ENCODE measurements at places on chromosomes 3 and 15.

DNA sequence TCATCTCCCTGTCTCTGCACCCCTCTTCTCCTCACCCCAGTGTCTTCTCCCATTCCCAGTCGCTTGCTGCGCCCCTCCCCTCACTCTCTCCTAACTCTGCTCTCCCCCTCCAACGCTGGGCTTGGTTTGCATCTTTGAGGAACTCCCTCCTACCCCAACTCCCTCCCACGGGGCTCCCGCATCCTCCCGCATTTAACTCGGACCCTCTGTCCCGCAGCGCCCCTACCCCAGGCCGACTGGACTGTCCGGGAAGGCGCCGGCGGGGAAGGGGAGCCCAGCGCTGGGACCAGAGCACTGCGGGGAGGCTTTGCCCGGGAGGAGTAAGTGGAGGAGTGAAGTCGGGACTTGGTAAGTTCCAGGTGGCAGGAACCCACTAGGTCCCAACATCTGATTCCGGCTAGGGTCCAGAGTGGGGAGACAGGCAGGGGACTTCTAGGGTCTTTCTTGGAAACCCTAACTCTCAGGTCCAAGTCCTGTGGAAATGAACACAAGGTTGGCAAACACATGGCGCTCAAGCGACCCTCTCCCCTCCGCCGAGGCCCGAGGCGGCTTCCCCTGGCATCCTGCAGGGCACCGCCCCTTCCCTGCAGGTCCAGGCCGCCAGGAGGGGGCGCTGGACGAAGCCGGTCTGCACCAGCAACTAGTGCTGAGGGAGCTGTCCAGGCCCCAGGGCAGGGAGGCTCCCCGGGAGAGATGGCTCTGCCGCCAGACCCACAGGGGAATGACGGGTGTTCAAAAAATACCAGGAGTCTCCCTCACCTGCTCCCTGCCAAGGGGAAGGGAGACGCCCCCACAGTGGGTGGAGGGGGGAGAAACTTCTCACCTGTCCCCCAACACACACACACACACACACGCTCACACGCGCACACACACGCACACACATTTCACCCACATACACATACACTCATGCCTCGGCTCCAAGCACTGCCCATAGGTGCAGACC, 53.2 kb downstream of the LHFPL4 start:
- peak; percentile 50 for DNase-seq

- no peak for DNase-seq
These were observed 400.0 kb downstream of the ROBO1 start for GRCh38 chr3:79367803-79368202.

GRCh38 chr3:72690629-72691028, 157.6 kb downstream of the SHQ1 start:
- DNase-seq: no peak

GRCh38 chr3:131216801-131217200, 164.8 kb upstream of the NUDT16 start:
- no peak for DNase-seq

DNA sequence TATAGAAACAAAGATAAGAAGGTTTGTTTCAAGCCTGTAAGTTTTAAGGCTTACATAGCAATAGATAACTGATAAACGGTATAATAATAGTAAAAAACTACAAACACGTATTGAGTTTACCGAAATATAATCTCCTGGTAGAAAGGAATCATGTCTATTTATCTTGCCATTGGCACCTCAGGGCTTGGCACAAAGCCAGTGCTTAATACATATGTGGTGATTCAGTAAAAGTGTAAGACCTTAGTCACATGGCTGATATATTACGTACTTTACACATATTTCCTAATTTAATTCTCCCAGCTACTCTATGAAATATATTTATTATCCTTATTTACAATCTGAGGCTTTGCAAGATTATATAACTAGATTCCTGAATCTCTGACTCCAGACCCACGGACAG, 32.0 kb upstream of the SLCO3A1 start:
- DNase-seq: no peak

- no peak for DNase-seq
These were observed 496.6 kb upstream of the SGO1 start for GRCh38 chr3:20682573-20682972.

DNA sequence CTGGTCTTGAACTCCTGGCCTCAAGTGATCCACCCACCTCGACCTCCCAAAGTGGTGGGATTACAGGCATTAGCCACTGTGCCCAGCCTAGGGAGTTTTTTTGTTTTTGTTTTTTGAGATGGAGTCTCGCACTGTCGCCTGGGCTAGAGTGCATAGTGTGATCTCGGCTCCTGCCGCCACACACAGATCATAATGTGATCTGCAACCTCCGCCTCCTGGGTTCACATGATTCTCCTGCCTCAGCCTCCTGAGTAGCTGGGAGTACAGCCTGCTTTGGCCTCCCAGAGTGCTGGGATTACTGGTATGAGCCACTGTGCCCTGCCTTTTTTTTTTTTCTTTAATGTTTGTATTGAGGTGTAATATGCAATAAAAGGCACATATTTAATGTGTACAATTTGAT, 78.2 kb downstream of the SMAD3 start:
- DNase-seq: no peak

- DNase-seq: no peak
These were observed 158.1 kb upstream of the UBE3A start for GRCh38 chr15:25596644-25597562.

GRCh38 chr3:155912579-155913190, 42.2 kb downstream of the GMPS start:
- no peak for DNase-seq

- no peak for DNase-seq
These were observed 73.7 kb downstream of the CCNL1 start for GRCh38 chr3:157086060-157086750.

GRCh38 chr3:152272771-152273242, 4.1 kb downstream of the MBNL1 start:
- DNase-seq: no peak

DNA sequence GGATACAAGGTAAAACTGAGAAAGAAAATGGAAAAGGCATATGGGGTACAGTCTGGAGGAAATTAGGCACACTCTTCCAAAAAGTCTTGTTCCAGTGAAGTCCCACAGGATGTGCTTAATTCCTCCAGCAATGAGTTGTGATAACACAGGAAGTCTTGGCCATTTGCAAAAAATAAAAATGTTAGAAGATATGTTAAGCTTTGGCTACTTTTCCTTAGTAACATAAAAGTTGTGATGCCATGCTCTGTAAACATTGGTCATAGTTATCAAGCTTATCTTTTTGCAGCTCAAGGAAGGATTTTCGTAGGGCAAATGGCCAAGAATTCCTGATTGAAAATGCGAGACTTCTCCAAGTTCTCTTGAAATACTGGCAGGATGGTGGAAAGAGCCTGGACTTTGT, 26.4 kb downstream of the LNP1 start:
- no peak for DNase-seq

DNA sequence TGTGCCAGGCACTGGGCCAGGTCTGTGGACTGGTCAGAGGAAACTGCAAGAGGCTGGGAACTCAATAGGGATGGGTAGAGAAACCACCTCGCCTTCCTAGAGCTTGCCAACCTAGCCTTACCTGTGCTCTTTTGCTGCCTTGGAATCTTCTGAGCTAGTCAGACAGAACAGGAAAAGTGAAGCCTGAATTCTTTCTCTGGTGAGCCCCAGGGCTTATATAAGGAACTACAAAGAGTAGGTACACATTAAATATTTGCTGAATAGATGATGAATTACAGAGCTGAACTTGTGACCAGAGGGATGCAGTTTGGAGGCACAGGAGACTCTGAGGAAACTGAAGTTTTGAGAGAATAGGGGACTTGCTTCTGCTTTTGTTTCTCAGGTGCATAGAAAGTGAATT, 15.6 kb upstream of the FBXW12 start:
- no peak for DNase-seq

- DNase-seq: peak; percentile 39
These were observed 57.6 kb upstream of the SLC6A11 start for GRCh38 chr3:10758304-10759037.

DNA sequence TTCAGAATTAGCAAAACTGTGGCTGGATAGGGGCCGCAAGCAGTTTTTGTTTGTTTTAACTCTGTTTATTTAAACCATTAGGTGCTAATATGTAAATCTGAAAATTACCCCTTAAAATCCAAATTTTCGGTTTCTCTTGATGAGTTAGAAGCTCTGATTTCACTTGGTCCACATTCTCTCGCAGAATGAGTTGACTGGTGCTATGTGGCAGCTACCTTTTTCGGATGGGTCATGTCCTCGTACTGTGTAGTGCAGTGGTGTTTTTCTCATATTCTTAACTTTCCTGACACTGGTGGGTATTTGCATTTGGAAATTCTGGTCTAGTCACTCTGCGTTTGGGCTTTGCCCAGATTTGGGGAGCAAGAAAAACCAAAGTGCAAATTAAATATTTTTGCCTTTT, 87.1 kb downstream of the DIPK2A start:
- no peak for DNase-seq

GRCh38 chr15:80635953-80636352, 59.2 kb upstream of the ABHD17C start:
- no peak for DNase-seq

DNA sequence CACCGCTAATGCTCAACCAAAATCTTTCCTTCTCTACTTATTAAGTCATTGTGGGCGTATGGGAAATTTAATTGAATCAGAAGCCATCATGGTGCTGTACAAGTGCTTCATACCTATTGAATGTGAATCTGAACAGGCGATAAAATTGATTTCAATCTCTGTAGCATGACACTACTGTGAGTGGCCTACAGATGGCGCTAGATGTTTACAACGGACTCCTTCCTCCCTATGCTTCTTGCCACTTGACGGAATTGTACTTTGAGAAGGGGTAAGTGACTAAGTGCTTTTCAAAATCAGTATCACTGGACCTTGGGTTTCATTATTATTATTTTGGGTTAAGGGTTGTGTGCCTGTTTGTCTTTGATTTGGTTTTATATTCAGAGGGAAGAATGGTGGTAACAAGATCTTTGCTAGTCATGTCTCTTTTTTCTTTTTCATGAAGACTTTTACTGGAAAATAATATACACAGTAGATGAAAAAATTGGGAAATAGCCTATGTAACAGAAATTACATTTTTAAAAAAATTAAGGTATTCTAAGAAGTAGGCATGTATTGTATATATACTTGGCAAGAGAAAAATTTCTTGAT, 35.4 kb downstream of the ACP3 start:
- DNase-seq: peak; percentile 44

DNA sequence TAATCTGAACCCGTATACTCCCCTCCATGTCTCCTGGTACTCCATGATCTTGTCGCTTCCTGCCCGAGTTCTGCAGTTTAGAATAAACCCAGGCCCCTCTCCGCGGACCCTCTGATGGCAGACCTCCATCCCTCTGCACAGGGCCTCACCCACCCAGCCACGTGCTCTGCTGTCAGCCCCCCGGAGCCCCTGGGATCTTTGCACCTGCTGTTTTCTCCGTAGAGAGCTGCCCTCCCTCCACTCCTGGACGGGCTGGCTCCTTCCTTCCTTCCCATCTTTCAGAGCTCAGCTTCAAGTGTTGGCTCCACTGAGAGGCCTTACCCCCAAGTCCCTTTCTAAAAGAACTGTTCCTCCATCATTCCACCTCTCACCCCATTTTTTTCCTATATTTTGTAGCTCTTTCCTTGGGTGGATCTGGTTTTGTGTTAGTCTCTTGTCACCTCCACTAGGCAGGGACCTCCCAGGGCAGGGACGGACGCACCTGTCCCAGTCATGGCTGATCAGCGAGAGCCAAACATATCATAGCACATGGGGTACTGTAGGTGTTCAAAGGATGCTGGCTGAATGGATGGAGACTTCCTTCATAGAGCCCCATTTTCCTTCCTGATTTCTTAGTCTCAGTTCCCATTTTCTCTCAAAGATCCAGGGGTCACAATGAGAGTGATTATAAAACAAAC, 106.6 kb downstream of the VGLL4 start:
- DNase-seq: no peak

DNA sequence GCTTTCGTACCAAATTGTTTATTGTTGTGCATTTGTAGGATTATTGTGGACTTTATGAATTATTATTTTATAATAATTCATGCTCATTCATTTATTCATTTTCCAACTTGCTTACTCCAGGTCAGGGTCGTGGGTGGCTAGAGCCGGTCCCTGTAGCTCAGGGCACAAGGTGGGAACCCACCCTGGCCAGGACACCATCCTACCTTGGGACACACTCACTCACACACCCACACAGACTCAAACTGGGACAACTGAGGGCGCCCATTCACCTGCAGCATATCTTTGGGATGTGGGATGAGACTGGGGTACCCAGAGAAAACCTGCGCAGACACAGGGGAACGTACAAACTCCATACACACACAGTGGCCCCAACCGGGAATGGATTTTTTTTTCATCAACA, 40.6 kb downstream of the SSUH2 start:
- DNase-seq: no peak

DNA sequence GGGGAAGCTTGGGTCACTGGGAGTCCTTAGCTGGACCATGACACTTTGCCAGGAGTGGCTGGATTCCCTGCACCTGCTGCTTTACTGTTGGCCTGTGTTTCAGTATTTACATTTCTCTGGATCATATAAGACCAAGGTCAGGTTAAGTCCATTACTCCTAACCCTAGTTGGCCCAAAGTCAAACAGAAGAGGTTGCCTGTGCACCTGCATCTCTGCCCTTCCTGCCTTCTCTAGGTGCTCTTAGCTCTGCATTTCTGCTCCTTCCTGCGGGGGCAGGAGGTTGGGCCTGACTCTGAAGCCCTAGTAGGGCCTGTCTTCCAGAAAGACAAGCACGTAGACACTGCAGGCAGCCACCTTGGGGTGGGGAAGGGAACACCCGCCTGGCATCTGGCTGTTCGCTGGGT, 124.3 kb downstream of the RPLP1 start:
- no peak for DNase-seq

DNA sequence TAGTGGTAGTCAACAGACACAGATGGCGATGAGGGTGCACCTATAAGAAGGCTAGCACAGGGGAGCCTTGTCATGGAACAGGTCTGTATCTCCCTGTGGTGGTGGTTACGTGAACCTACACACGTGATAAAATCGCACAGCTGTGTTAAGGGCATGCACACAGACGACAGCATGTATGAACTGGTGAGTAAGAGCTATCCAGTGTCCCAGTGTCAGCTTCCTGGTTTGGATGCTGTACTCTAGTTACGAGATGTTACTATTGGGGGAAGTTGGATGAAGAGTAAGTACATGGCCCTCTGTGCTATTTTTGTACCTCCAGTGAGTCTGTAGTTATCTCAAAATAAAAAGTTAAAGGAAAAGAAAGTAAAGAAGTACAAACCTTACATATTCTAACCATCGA, 38.2 kb downstream of the MTMR10 start:
- no peak for DNase-seq

- no peak for DNase-seq
These were observed 284.9 kb downstream of the TLE3 start for GRCh38 chr15:69812861-69813261.

DNA sequence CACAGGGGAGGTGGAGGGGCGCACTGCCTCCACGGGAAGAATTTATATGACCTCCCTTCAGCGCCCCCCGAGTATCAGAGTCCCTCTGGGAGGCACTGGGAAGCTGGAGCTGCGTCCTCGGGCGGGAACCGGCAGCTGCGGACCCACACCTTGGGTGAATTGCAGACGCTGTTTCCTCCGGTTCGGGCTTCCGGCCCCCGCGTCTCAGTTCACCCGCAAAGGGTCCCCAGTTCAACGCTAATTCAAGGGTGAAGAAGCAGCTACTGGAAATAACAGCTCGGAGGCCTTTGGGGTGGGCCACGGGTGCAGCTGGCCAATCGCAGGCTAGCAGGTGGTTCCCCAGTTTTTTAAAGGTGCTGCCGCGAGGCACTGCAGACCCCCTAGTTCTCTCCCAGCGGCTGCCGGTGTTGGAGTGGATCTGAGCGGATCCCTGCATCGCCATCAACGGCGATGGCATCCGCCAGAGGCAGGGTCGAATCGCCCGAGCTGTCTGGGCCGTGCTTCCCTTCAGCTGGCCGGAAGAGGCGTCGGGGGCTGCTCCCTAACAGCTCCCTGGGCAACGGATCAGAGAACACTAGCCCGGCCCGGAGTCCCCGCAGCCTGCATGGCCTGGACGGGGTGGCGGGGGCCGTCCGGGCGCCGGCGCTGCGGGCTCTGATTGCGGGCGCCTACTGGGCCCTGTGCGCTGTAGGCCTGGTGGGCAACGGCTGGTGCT, 19.4 kb upstream of the ADAMTS7 start:
- no peak for DNase-seq

Measured in stimulated activated naive B cell treated with anti-CD40 and anti-IgM and Interleukin-4, amounts not matched to agents 10 μg/mL and 1 μg/mL and 100 μg/mL, for 72 hours (primary cell).